ENCODE measurements at places on chromosomes 12 and 14. TPM values are rescaled to one million over a fixed set of nuclear protein-coding genes. Genes with fewer than 3 reads are reported as not detected.

The NEUROD4 gene
- total RNA-seq = 0.11 TPM

The SVOP gene
- total RNA-seq = 20.4 TPM

The SMCO2 gene
- not detected for total RNA-seq

The SETD3 gene
- 38.4 TPM for total RNA-seq

DNA sequence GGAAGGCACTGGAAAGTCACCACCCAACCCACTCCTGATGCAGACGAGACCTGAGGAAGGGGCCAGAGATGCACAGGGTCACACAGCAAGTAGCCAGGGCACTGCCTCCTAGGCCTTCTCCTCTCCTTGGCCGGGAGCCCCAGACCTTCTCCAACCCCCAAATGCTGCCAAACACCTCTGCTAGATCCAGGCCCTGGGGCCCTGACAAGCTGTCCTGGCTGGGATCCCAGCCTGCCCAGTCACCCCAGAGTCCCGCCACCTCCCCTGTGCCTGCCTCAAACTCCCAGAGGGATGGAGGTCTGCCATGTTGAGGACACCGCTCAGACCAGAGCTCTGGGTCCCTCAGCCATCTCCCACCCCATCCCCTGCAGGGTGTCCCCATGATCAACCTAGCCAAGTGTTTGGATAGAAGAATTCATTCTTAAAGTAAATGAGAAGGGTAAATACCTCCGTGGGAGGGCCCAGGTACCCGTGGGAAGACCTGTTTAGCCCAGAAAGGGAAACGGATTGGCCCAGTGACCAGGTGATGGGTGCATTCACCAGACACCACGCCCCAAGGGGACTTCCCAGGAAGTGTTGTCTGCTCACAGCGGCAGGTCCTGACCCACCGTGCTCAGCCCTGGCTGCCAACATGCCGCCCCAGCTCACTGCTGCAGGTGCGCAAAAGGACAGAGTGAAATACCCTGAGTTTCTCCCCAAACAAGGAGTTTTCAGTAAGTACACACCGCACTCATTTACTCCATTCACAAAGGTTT is 4.6 kb upstream of the DIO3 start:
- no peak for ATAC-seq

DNA sequence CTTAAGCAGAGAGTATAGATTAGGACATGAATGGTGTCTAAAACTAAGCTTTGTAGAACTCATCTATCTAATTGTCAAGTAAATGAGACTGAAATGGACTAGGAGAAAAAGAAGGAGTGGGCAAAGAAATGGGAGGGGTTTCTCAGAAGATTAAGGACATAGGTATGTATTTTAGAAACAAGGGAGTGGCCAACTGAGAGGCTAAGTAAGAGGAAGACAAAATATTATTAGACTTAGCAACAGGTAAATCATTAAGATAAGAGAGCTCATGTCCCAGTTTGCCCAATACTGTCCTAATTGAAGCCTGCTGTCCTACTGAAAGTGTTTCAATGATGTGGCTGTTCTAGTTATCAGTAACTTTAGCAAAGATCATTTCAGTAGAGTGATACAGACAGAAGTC is 171.4 kb downstream of the KITLG start:
- ATAC-seq = no peak

GRCh38 chr12:124125203-124125871 is 152.3 kb downstream of the ZNF664 start:
- no peak for ATAC-seq

- no peak for ATAC-seq
Observed at GRCh38 chr12:106981788-106982187, 5.2 kb downstream of the MTERF2 start.

DNA sequence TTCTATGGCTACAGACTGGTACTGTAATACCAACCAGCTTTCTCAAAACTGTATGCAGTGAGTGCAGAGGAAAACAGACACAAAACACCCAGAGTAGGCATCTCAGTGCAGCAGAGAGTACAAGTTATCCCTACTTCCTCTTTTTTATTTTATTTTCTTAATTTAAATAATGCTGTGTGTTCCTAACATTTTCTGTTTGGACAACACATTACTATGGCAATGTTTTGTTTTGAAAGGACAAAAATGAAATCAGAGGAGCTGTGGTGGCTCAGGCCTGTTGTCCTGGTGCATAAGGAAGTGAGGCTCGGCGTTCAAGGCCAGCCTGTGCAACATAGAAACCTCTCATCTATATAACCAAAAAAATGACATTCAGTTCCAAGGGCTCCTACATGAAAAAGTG is 33.7 kb upstream of the SELPLG start:
- peak; percentile 12 for ATAC-seq

DNA sequence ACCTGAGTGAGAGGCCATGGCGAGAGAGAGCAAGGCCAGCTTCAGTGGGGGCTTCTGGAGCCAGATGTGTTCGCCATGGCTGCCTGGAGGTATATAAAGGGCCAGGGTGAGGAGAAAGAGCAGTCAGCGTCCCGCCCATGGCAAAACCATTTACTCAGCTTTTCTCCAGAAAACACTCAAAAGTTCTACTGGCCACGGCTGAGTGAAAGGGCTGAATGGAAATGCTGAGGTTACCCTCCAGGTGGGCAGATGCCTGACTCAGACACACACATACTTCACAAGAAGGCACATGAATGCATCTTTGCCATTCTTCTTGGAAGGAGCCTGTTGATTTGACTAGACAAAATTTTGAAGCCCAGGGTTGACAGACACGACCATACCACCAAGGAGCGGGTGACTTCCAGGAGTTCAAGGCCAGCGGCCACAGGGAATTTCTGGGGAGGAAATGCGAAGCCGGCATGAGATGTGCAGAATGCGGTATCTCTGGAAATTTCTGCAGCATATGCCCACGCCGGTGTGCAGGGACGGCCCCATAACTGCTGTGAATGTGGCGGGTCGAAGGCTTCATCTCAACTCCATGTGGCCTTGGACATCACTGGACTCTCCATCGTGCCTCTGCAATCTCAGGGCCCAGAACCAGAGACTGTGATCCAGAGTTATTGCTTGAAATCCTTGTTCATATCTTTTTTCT is at the start of gene IL31:
IL31 (minus strand) TSS at position 67 of the 691 bp plus-strand sequence; CDS start at position 18, 49 bp downstream.
- no peak for ATAC-seq

GRCh38 chr12:57296291-57296690 is 45.3 kb upstream of the STAC3 start:
- no peak for ATAC-seq

- peak; percentile 92 for ATAC-seq
Observed at GRCh38 chr12:77324763-77325468, 259.5 kb upstream of the E2F7 start.

- no peak for ATAC-seq
Observed at GRCh38 chr14:80974679-80975078, 19.3 kb downstream of the TSHR start.

All from motor neuron (in vitro differentiated cells).